ENCODE measurements at places on chromosomes 3 and 15.

DNA sequence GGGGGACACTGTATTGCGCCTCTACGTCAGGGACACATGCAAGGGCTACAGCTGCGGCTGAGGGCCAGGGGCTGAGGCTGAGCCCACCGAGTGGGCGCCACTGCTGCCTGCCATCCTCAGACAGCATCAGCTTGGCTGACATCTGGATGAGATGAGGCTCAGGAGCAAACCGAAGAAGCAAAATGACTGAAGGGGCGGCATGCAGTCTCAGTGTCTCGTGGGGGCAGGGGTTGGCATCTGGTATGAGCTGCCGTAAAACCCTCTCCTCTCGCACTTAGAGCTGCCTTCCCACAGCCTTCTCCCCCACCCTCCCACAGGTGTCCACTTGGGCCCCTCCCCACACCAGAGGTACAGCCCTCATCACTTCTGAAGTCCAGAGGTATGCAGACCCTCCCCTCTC, 24.2 kb upstream of the CMTM7 start:
- DNase-seq, result no peak

DNA sequence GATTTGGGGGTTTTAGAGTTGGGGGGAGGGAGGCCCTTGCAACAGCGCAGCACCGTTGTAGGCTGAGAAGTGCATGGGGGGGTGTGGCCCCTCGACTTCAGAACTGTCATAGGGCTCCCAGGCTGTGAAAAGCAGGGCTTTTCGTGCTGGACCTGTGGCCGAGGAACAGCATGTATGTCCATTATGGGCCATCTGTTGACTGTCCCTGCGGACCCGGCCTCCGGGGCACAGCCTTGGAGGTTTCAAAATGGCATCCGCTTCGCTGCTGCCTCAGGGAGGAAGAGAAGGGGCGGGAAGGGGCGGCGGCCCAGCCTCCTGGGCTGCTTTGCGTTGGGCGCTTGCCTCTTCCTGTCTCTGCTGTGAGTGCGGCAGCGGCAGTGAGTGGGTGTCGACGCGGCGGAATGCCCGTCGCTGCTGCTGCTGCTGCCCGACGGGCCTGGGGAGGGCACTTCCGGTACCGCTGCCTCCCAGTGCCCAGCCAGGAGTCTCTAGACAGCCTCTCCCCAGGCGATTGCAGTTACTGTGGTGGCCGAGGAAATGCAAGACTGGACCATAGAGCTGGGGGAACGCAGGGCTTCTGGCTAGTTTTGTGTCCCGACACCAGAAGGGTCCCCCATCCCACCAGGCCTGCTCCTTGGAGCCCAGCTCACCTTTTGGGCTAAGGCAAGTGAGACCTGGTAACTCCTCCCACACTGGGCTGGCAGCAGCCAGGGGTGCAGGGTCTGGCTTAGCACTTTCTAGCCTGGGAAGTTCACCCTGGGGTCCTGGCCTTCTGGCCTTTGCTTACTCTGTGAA, 1.9 kb downstream of the GNAI2 start:
- DNase-seq, result peak; percentile 78

- no peak for DNase-seq
Measured at GRCh38 chr3:14764331-14765059, 54.3 kb upstream of the FGD5 start.

DNA sequence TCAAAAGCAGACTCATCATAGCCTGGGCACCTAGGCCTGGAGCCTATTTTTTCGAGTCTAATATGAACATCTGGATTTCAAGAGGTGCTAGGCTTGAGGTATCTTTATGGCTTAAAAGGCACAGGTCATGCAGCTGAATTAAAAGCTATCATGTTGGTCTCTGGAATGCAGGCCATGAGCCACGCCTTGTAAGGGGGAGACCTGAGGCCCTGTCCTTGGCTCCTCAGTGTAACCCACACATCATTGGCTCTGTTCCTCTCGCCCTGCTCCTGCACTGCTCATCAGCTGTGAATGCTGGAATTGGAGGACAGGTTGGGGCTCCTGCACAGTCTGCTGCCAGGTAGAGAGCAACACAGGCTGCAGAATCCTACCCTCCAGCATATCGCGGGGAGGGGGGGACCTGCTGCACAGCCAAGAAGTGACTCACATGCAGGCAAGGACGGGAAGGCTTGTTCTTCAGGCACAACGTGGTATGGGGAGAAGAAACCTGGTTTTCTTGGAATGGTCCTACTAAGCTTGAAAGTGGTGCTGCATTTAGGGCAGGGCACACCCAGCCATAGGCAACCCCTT, 146.0 kb downstream of the CHST2 start:
- no peak for DNase-seq

DNA sequence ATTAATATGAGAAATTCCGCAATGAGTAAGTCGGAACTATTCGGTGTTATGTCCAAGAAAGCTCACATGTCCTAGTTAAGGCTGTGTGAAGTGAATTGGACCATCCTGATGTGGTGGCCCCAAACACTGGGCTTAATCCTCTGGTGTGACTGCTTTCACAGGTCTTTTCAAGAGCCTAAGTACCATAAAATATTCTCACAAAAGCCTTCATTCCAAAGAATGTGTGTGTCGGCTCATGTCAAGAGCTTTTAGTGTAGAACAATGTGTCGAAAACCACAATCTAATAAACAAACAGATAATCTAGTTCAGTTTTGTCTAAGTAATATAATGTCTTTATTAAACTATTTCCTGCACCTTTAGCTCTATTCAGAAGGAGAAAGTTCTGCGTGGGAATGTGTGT, 311.4 kb downstream of the LPP start:
- no peak for DNase-seq

- DNase-seq, result no peak
Measured at GRCh38 chr15:69896606-69897005, 201.1 kb downstream of the TLE3 start.

DNA sequence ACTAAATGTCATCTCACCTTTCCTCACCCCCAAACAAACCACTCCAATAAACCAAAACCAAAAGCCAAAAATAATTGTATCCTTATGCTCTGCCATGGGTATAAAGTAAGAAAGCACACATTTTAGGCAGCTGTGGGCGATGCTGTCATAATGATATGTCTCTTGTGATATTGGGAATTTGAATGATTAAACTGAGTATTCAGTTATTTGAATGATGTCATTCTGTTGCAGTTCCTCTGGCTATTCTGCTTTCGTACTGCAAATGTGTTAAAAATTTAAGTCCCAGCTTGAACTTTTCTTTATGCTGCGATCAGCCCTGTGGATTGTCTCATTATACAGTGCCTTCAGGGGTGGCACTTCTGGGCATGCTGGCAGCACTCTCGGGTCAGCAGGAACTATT, 10.8 kb upstream of the NR1D2 start:
- DNase-seq, result no peak

- no peak for DNase-seq
Measured at GRCh38 chr3:64016941-64017620, 6.2 kb downstream of the PSMD6 start.

DNA sequence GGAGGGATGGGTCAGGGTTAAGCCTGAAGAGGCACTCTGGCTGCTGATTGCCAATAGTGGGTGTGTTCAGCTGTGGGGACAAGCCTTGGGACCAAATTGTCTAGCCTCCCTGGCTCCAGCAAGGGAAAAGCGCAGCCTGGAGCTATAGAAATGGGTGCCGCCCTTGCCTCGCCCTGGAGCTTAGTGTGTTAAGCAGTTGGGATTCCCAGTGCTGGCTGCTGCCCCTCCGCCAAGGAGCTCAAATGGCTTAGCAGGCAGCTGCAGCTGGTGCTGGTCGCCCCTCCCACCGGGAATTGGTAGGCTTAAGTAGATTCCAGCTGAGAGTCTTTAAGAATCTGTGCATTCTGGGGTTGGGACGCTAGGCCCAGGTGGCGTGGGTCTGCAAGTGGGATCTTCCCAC, 662.9 kb upstream of the TBL1XR1 start:
- no peak for DNase-seq

- no peak for DNase-seq
Measured at GRCh38 chr3:146280864-146281263, 30.0 kb upstream of the PLSCR4 start.

DNA sequence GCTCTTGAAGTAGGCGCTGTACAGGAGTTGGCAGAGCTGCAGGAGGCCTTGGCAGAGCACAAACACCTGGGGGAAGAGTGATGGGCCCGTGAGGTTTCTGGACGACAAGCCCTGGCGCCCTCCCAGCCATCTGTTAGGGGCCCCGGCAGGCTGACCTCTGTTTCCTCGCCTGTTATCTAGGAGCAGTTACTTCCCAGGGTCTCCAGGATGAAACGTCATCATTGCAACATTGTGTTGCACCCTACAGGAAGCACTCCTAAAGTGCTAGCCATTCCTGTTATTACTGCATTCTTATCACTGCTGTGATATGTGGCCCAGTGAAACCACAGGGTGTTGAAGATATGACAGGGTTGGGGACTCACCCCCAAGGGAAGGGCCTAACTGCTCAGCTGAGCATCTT, 50.2 kb downstream of the SLCO2A1 start:
- no peak for DNase-seq

- no peak for DNase-seq
Measured at GRCh38 chr15:62287066-62287857, 122.2 kb upstream of the C2CD4B start.

DNA sequence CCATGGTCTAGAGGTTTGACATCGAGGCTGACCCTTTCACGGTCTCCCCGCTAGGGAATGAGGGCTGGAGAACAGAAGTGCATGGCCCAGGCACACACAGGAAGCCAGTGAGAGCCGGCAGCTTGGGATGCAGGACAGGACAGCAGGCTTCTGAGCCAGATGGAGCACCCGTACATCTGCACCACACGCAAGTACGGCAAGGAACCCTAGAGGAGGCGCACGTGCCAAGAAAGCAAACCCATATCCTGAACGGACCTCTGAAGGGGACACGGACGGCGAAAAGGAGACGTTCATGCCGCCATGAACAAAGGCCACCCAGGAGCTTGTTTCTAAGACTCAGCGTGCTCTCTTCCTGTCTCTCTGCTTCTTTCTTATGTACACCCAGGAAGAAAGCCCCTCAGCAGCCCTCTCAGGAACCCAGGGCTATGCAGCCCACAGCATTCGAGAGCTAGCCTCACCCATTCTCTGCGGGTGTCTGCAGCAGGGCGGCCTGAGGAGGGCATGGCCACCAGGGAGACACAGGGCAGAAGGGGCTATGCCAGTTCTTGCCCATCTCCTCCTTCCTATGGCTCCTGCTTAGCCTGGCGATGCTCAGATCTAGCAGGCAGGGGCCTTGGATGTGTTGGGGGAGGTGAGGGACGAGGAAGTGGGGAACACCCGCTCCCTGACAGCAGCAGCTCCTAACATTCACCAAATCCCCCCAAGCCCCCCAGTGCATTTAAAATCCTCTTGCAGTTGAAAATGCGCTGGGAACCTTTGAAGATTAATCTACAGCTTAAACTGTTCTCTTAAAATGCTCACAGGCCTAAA, 81.3 kb downstream of the PCSK6 start:
- no peak for DNase-seq

DNA sequence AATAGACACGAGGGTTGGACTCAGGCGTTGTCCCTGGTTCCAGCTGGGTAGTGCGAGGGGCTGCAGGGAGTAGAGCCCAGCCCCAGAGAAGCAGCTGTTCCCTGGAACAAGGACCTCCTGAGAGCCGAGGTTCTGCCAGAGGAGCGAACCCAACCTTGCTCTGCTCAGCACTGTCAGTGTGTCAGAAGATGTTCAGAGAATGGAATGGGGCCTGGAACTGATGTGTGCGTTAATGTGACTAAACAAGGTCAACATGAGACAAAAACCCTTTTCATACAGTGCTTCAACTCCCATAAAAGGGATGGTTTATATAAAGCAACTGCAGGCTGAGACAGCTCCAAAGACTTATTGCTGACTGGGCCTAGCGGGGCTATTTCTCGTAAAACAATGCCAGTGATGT, 35.5 kb upstream of the HACD2 start:
- DNase-seq, result no peak

DNA sequence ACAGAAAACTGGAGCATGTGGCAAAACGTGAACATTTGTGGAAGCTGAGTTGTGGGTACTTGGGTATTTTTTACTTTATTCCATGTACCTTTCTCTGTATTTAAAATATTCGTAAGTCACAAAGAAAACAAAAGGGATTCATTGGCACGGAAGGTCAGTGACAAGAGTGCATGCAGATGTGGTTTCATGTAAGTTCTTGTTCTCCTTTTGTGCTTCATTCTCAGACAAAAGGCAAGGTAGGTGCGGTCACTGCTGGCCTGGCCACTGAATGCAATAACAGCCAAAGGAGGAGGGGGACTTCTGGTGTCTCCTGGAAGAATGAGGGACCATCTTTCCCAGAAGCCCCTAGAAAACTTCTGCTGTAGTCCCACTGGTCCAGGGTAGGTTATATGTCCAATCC, 200.0 kb upstream of the TOPAZ1 start:
- DNase-seq, result no peak

DNA sequence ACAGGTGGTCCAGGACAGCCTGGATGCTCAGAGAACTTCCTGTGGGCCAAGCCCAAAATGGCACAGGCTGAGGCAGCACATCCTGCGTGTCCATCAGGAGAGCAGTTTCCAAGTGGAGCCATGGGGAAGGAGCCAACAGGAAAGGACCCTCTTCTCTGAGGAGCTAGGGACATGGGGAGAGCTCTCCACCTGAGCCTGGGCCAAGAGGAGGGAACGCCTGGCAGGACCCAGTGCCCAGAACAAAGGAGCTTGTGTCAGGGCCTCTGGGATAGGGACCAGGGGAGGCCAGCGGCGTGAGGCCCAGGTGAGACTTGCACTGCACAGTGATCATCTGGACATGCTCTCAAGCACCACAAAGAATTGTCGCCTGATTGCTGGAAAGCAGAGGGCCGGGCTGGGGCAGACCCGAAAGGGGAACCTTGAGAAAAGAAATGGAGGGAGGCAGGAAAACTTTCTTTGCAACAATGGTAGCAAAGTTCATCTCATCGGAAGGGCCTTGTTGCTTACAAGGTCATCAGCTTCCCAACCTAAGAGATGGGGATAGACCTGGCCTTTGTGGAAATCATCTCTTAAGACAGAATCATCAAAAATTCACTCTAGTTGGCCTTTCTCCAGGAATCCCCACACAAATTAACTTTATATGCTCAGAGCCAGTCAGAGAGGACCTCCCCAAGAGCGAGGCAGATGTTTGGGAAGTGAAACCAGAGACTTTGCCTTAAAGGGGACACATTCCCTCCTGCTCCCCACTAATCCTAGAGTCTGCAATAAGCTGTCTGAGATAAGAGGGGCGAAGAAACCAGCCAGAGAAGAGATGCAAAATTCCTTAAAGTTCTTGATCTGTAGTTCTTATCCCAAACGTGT, 47.7 kb upstream of the HES1 start:
- DNase-seq, result no peak

Data from T-helper 22 cell (primary cell).